Right ventricle myocardium inferior (tissue), 1 donor: ENCODE measurements at places on chromosomes 7 and 10. TPM values are rescaled to one million over a fixed set of nuclear protein-coding genes. Genes with fewer than 3 reads are reported as not detected.

- DNase-seq = no peak
These were observed 19.3 kb downstream of the PRSS2 start for GRCh38 chr7:142790056-142790455.

- no peak for DNase-seq
These were observed 562.9 kb upstream of the TPK1 start for GRCh38 chr7:145398758-145399157.

DNA sequence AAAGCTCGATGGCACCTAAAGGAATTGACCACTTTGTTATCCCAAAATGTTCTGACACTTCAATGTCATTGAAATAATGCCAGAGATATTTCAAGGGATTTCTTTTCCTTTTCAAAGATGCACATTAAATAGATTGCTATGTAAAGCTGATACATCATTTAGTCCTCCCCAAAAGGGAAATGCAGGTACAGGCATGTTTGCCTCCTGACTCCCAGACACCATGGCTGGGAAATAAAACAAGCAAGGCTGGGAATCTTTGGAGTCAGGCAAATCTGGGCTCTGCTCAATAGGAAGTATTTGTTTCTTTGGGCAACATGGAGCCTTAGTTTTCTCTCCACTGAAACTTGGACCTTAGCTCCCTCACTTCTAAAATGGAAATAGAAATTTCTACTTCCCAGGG lies 230.8 kb upstream of the LRRTM3 start:
- DNase-seq = no peak

- DNase-seq = no peak
These were observed 75.9 kb downstream of the ADARB2 start for GRCh38 chr10:1661416-1661815.

Gene LRRC4
- 2.4 TPM for total RNA-seq

DNA sequence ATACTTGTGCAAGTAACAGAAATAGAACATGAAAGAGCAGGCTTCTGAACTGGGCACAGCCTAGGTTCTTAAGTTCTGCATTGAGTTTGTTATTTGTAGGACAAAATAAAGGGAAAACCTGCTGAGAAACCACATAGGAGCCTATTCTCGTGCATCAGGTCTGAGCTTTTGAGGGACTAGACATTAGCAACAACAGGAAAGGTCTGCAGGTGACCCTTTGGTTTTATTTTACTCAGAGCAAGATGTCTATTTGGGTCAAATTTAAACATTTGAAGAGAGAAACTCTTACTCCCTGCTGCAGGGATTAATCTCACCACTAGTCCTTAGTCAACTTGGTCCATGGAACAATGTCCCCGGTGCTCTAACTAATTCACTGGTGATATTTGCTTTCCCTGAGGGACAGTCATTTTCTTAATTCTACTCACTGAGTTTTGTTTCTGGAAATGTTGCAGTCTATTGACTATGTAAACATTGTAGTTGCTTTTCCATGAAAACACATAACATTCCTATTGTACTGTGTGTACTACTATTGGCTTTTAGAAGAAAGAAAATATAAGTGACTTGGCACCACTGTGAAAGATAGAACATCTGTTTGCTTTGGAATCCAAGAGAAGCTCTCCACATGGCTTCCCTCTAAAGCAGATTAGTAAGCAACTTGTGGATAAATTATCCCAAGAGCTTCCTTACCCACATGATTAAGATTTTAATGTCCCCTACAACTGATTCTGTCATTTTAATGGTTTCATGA lies 108.2 kb downstream of the CHRM2 start:
- DNase-seq = no peak

DNA sequence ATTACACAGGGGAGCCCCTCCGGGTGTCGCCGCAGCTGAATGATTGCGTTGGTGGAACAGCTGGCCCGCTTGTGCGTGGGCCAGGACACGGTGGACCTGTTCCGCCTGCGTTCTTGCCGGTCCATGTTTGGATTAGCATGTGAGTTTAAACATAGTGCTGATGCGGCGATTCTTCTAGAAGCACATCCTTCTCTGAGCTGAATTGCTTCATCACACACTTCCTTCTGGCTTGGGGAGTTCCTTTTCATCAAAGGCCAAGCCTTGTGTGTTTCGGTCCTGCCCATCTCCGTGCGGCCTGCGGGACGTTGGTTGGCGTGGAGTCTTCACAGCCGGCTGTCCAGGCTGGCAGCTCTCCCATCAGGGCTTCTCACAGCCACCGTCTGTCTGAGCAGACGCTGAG lies 45.5 kb upstream of the SLC29A4 start:
- DNase-seq = peak; percentile 88

GRCh38 chr10:22643116-22643515 lies 71.3 kb downstream of the PIP4K2A start:
- DNase-seq = no peak

DNA sequence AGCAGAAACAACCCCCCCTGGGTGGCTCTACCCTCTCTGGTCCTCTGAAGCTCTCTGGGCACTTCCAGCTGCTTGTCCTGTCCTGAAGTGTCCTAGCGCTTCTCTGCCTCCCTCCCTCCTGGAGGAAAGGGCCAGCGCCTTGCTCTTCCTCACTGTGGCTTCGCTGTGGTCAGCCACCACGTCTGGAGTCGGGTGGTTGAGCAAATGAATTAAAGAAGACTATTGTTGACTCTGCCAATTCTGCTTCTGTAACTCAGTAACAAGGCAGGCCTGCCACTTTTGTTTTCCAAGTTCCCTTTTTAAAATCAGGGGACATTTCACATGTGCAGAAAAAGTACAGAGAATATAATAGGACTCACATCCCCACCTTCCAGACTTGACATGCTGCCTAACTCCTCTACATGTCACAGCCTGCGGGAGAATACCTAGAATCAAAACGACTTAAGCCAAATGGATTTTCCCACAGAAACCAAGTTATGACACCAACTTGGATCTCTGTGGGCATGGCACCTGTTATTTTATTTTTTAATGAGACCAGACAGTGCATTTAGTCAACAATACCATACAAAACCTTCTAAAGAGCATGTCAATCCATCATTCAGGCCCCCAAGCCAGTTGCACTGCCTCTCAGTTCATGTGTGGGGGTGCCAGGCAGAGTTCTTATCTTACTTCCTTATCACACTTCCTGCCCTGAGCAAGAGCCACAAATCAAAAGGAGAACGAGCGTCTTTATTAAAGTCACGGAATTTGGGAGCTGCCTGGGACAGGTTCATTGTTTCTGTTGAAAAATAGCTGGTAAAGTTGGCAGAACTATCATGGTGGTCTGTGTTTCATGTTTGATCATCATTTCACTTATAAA lies 6.8 kb downstream of the FFAR4 start:
- peak; percentile 78 for DNase-seq

GRCh38 chr10:74529205-74529604 lies 297.2 kb upstream of the KAT6B start:
- no peak for DNase-seq

Gene PLXNA4
- 17.6 TPM for total RNA-seq

DNA sequence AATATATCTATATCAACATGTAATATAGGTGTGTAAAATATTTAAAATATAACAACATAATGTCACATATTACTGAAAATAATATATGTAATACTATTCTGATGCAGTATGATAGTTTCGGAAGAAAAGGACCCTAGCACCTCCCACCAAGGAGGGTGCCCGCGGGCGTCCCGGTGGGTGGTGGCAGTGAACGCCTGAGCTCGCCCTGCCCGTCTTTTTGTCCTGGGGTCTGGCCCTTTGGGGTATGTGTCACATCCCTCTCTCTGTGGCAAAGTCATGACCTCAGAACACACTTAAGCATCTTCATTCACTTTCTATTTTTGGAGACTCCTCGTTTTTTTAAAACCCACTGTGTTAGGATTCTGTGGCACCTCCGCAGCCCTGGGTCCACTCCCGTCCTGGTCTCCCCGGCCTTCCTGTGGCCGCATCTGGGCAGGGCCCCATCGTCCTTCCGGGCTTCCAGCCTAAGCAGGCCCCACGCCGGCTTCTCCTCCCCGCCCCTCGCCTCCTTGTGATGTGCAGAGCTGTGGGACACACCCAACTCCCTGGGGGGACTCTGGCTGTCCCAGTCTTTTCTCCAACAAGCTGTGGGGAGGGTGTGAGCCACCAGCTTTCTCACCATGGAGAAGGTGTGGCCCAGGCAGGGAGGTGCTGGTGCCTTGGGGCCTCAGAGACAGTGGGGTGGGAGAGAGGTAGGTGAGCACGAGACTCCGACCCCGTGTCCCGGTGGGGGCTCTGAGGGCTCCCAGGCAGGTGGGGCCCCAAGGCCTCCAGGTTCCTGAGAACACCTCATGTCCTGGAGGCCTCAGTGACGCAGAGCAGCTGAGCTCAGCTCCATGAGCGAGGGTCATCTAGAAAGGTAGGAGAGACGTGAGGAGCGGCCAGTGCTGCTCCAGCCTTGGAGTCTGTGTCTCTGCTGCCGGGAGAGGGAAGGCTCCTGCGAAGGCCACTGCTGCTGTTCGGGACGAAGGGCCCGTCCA lies 16.5 kb downstream of the PWWP2B start:
- no peak for DNase-seq

DNA sequence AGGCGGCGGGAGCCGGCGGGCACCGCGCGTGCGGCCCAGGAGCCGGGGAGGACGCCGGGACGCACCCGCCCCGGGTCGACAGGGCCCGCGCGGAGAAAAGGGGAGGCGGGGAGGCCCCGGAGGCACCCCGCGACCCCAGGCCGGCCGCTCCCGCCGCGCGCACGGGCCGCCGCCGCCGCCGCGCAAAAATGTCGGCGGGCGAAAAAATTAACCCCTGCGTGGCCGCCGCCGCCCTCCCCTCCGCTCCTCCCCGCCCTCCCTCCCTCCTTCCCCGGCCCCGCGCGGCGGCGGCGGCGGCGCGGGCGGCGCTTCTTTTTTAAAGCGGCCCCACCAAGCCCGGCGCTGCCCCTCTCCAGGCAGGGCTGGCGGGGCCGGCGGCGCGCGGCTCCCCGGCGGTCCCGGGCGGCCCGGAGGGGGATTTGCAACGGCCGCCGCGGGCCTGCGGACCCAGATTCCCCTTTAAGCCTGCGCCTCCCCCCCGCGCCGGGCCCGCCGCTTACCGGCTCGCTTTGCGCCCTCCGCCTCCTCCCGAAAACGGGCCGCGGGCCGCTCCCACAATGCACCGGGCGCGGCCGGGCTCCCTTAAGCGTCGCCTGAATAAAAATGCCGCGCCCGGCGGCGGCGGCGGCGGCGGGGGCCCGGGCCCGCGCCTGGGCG lies 465 bp downstream of the SEPHS1 start:
- DNase-seq = peak; percentile 91

DNA sequence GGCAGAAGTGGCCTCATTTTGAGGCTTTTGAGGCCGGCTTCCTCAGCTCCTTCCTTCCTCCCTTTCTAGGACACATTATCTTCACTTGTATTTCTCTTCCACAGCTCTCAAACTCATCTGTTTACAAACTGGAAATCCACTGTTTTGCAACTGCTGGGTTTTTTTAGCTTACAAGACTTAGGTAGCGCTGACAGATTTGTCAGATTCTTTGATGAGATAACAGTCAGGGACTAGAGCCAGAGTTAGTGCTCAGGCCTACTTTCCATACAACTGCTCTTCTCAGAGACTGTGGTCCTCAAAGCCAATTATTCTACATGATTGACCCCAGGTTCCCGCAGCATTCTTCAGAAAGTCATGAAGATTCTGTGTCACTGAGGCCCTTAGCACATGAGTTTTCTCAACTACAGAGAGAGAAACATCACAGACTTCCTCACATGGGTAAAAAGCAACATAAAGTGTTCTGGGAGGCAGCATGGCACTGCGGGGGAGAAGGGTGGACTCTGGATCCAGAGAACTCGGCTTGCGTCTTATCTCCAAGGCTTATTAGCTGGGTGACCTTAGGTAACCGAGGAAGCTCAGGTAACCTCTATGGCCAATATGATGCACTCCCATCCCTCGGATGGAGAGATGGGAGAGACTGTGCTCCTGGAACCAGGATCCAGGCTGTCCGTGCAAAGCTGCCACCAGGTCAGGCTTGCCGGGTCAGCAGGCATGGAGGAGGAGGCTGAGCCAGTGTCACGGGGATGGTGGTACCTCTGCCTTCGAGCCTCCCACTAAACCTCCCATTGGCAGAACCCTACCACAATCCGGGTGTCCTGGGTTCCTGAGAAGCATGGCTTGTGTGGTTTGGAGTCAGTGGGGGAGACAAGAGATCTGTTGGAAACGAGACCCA lies 10.5 kb downstream of the DDC start:
- no peak for DNase-seq

DNA sequence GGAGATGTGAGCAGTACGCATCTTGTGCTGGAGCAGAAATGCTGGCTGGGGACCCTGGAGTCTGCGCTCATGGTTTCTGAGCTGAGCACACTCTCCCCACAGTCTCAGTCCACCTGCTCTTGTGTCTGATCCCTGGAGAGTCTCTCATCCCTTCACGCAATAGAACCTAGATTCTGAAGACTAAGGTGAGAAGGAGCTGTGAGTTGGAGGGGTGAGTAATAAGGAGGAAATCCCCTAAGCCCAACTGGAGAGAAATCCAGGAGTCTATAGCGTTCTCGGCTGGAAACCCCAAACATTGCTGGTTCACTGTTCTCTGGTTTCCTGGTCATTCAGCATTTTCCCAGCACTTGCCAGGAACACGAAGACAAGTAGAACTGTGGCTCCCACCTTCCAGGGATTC lies 68.3 kb upstream of the SMNDC1 start:
- DNase-seq = no peak

Gene AZGP1
- 94.1 TPM for total RNA-seq

DNA sequence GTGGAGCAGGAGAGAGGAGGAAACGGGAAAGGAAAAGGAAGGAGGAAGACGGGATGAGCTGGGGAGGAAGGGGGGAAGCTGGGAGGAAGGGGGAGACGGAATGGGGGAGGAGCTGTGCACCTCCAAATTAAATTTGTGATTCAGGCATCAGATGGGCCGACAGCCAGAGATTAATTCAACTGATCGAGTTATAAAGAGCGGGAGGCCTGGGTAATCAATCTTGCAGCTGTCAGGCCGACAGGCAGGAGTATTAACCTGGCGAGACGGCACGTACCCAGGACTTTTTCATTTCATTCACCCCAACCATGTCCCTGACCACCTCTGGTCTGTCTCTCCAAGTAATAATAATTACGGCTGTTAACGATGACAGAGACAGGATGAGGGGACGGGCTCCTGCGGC lies 26.2 kb downstream of the KAZALD1 start:
- DNase-seq = no peak

Gene CFAP69
- total RNA-seq = 1.6 TPM

GRCh38 chr7:80110376-80110775 lies 24.3 kb upstream of the GNAI1 start:
- no peak for DNase-seq

Gene KIF11
- 1.1 TPM for total RNA-seq

- no peak for DNase-seq
These were observed 1.7 kb upstream of the LDB1 start for GRCh38 chr10:102121739-102122372.

Gene HMX3
- not detected for total RNA-seq

DNA sequence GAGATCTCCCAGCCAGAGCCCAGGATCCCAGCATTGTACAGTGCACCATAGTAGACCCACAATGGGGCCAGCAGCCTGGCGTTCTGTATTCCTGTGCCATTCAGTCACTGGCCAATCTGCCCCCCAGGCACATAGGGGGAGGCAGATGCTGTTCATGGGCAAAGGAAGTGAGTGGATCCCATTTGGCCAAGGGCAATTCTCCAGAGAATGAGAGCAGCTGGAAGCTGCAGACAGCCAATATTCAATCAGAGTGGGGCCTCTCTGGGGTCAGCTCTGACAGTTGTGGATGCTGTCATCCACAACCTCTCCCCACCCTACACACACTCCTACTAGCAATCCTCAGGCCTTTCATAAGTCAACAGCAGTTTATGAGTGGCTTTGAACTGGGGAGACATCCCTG lies 17.5 kb downstream of the STEAP1B start:
- DNase-seq = no peak
